Adrenal gland (tissue), 19 donors: ENCODE measurements at places on chromosomes 12 and 14. TPM values are rescaled to one million over a fixed set of nuclear protein-coding genes. Genes with fewer than 3 reads are reported as not detected.
A peak's percentile ranks its signal among the peaks of the same experiment; 100 is the strongest.

DNA sequence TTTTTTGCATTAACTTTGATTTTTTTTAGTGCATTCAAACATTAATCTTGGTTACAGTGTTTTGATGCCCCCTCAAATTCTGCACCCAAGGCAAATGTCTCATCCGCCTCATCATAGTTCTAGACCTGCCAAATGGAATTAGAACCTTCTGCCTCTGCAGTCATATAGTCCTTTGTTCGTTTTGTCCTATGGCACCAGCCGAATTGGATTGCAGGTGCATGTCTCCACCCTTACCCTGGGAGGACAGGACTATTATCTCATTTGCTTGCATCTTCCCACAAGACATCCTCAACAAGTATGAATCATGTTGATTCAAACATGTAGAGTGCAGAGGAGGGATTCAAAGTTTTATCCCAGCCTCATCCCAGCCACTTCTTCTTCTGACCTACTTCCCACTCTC is 579.1 kb downstream of the VRK1 start:
- no peak for DNase-seq

GRCh38 chr14:34365309-34365915 is 96.6 kb downstream of the SPTSSA start:
- no peak for DNase-seq

DNA sequence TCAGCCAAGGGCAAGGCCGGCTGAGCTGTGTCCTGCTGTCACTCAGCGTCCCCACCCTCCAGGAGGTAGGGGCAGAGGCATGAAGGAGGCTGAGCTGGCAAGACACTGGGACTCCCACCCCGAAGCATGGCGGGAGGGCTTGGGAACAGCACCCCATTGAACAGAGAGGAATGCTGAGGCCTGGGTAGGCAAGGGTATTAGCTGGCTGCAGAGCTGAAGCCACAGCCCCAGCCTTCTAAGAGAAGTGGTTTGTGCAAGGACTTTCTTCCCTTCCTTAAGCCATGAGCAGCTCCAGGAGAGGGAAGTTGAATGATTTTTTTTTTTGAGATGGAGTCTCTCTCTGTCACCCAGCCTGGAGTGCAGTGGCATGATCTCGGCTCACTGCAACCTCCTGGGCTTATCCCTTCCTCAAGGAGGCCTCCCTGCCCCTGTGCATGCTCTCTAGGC is 6.6 kb upstream of the CFAP73 start:
- DNase-seq = no peak

DNA sequence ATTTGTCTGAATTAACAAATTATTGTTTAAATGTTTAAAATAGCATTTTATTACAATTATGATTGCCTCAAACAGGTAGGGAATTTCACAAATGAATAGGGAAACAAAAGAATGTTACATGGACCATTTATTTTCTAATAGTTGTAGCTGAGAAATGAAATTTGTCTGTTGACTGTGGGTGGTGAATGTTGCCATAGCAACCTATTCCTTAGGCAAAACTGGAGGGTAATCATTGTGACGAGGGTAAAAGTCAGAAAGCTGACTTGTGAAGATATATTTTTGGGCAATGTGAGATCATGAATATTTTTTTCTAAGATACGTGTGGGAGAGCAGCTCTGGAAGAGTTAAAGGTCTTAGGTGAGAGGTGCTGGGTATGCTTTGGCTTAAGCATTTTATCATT is 24.2 kb upstream of the CLEC14A start:
- no peak for DNase-seq

DNA sequence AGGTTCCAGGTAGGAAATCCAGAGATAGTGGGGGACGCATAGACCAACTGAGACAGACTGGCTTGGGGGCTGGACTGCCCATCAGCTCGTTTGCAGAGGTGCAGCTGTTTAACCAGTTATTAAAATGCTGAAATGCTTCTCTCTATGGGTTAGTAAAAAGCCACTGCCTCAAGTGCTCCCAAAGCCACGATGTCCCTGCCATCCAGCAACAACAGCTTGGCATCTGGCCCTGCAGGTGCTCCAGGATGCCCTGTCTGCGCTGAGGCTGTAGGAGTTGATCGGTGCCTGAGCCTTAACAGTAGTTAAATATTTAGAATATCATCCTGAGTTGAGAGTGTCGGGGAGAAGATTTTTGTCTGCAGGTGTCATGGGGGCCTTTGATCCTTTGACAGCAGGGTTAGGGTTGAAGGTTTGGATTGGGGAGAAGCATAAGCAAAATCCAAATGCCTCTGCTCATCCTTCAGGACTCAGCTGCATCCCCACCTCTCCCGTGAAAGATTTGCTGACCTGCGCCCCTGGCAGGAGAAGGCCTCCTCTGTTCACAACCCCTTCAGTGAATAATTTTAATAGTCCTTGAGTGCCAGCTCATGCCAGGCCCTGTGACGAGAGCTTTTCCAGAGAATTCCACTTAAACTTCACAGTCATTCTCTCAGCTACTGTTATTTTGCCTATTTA is 127.3 kb upstream of the PWP1 start:
- DNase-seq = no peak

GRCh38 chr12:126798449-126798848 is 1468.5 kb upstream of the TMEM132C start:
- no peak for DNase-seq

Gene SLC5A8
- 0.64 TPM for polyA plus RNA-seq

DNA sequence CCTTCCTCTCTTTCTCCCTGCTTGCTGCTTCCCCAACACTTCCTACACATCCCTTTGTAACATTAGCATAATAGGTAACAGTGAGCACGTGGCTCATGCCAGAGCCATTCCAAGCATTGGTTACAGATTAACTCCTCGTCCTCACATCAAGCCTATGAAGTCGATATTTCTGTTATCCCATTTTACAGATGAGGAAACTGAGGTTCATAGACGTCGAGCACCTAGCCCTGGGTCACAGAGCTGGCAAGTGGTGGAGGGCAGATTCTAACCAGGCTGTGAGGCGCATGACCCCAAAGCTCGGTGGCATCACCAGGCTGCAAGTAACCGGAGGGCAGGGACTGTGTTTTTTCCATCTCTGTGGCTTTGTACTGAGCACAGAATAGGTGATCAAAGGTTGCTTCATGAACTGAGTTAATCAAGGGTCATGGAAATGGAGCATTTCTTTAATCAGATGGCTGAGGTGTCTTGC is 5.7 kb upstream of the SERPINA1 start:
- no peak for DNase-seq

DNA sequence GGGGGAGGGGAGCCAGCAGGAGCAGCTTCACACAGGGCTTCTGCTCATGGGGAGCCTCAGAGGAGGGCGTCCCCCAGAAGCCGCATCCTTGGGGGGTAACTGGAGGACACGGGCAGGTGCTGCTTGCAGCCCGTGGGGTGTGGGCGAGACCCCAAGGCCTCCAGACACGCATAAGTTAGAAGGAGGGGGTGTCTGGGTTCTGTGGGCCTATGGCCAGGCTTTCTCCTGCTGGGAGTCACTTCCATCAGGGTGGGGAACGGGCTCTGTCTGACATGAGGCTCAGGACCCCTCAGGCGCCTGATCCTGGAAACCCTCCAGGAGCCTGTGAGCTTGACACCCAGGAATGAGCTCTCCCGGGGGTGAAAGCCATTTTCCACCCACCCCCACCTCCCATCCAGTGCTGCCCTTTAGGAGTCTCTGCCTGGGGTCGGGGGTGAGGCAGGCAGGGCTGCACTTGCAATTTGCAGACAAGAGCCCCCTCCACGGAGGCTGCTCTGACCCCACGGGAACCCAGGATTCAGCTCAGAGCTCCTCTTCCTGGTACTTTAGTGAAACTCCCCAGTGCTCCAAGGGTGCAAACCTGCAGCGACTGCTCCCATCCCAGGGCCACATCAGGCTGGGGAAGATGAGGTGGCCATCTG is 325.7 kb downstream of the ADGRD1 start:
- DNase-seq = no peak

- DNase-seq = no peak
Observed at GRCh38 chr12:5438671-5439200, 6.8 kb downstream of the NTF3 start.

Gene TTC7B
- 10.0 TPM for polyA plus RNA-seq

Gene FGD6
- 2.3 TPM for polyA plus RNA-seq

Gene FAM181A
- not detected for polyA plus RNA-seq

DNA sequence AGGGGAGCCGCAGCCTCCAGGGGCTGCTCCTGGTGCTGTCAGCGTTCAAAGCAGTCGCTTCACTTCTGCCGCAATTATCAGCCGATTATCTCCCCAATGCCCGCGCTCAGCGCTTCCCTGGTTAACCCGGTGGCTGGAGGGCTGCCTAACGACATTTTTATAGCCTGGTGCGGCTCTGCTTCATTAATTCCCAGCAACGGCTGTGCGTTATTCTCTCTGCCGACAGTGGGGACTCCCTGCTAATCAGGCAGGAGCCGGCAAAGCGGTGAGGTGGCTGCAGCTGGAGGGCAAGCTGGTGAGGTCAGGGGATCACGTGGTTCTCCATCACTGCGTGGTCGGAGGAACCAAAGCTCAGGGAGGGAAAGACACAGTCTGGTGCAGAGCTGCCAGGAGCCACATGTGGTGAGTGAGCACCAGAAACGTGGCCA is 62.9 kb downstream of the GLRX5 start:
- no peak for DNase-seq

DNA sequence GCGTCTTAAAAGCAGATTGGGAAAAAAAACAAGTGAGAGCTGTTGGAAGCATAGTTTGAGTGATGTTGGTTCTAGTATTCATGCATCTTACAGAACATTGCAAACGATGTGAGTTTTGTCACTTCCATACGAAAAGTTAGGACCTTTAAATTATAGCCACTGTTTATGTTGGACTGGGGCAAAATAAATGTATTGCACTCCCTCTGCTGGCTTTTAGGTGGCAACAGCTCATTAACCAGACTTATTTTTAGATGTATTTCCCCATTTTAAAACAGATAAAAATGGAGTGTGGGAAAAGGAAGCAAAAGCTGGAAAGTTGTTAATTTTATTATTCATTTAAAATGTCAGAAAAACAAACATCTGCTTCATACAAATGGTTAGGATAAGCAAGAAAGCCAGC is 111.9 kb downstream of the LGR5 start:
- no peak for DNase-seq

DNA sequence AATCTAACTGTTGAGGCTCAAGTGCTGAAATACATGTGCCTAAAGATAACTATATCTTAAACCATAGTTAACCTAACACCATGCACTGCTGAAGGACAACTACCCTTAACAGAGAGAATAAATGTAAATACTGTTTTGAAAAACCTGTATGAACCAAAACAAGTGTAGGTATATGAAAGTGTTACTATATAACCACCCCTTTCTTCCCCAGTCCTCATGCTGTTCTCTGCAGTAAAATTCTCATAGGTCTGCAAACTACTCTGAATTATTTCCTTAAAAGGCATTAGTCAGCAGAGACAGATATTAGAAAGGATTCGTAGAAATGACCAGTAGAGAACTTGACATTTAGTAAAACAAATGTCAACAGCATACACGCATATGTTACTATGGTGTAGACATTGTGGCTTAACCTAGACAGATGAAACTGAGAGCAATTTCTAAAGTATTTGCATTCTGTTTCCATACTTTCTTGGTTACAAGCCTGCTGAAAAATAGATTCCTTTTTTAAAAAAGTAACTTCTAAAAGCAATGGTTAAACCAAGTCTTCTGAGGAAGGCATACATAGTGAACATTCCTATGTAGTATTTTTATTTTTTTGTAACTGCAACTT is 13.9 kb downstream of the CSRP2 start:
- no peak for DNase-seq

Gene RDH12
- polyA plus RNA-seq = 3.5 TPM

Gene PLEKHA5
- 32.4 TPM for polyA plus RNA-seq

Gene SOAT2
- polyA plus RNA-seq = 0.48 TPM

- peak; percentile 15 for DNase-seq
Observed at GRCh38 chr12:92467886-92468285, 234.9 kb upstream of the PLEKHG7 start.

DNA sequence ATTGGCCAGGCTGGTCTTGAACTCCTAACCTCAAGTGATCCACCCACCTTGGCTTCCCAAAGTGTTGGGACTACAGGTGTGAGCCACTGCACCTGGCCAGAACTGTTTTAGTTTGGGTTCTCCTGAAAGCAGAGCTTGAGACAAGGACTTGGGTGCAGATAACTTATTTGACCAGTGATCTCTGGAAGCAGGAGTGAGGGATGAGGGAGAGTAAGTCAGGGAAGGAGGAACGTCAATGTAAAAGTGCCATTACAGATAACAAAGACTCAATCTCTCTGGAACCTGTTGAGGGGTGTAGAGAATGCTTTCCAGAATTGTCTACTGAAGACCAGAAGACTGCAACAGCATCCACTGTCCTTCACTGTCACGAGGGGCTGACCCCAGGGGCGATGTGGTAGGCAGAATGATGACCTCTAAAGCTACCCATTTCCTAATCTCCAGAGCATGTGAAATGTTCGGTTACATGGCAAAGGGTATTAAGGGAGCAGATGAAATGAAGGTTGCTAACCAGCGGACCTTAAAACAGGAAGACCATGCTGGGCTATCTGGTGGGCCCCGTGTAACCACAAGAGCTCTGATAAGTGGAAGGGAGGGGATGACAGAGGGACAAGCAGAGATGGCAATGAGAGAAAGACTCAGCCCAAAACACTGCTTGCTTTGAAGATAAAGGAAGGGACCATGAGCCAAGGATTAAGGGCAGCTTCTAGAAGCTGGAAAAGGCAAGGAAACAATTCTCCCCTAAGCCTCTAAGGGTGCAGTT is 207.8 kb downstream of the RBM19 start:
- DNase-seq = no peak

Gene NOVA1
- 5.7 TPM for polyA plus RNA-seq

GRCh38 chr12:71426300-71427047 is 13.1 kb upstream of the LGR5 start:
- no peak for DNase-seq

Gene STAT6
- 102 TPM for polyA plus RNA-seq

GRCh38 chr12:62947364-62947763 is 12.4 kb upstream of the PPM1H start:
- no peak for DNase-seq

GRCh38 chr14:96204151-96205058 is at the start of gene BDKRB2:
Gene BDKRB2 (plus strand): TSS chr14:96204839. CDS start chr14:96237108, 32,269 bp downstream.
- DNase-seq = peak; percentile 66

DNA sequence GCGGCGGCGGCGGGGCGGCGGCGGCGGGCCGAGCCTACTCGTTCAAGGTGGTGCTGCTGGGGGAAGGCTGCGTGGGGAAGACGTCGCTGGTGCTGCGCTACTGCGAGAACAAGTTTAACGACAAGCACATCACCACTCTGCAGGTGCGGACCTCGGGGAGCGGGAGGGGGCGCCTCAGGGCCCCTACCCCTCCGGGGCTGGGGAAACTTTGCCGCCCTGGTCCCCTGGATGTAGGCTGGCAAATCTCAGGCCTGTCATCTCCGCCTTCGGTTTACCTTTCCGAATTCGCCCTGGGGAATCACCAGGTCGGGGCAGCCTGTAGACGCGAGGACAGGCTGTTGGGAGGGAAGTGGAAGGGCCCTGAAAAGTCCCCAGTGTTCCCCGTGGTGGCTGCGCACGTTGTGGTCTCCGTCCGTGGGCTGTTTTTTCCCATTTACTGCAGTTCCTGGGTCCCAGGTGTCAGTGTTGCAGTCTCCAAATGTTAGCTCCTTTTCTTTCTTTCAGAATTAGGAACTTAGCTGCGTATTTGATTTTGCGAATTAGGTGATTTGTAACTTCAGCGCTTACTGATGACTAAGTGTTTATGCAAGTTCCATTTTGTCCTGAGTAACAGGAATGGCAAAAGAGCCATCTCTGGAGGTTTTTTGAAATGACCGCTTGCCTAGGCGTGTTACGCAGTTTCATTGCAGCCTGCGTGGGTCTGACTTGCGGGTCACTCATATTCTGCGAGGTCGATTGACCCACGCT is 656 bp downstream of the RAB21 start:
- DNase-seq = peak; percentile 59
